ENCODE measurements at places on chromosomes 5 and 9. TPM values are rescaled to one million over a fixed set of nuclear protein-coding genes. Genes with fewer than 3 reads are reported as not detected.

DNA sequence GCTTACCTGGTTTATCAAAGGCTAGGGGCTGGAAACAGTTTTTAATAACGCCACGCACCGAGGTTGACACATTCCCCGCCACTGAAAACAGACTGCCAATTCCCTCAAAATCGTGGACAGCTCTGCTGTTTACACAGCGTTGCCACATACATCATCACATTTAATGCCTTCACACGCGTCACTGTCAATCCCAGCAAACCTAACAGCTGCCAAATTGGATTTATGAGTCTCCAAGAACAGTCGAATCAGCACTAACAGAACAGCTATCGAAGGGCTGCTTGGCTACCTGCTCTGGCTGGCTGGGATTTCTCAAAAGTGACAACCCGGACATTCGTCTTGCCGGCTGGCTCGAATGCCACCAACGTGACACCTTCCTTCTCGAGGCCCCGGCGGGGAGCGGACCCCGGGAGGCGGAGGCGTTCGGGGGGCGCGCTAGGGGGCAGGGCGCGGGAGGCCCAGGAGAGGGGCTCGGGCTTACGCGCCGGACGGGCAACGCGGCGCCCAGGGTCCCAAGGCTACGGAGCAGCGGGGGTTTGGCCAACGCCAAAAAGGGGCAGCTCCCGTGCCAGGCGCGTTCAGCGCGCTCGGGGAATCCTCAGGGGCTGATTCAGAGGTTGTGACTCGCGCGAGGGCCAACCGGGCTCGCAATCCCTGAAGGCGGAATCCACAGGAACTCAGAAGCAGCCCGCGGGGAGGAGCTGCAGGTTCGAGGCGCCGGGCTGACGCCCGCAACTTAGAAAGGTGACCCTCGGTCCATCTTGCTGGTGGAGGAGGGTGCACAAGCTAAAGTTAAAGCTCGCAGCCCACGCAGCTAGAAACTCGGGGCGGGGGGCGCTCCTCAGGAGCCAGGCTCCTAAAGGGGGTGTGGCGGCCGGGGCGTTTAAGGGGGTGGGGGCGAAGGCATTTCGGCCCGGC is 1.2 kb downstream of the CDC14B start:
- DNase-seq, result peak; percentile 45

DNA sequence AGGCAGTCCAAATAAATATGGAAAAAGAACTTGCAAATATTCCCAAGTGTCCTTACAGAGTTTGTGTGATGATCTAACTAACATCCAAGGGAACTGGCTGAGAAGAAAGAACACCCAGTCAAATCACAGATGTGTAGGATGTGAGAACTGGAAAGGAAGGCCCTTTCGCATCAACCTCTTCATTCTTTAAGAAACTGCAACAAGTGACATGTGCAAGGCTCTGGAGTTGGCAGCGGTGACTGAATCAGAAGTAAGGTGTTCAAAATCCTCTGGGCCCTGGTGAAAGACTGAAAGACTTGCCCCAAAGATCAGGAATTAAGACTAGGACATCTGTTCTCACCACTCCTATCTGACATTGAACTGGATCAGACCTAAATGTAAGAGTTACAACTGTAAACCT is 88.7 kb downstream of the RAPGEF1 start:
- no peak for DNase-seq

PCDHGB6 gene
- total RNA-seq, result 1.9 TPM

- DNase-seq, result no peak
Observed at GRCh38 chr9:110580850-110581249, 1.3 kb upstream of the SVEP1 start.

- DNase-seq, result peak; percentile 22
Observed at GRCh38 chr9:98109052-98109451, 10.0 kb downstream of the TRIM14 start.

- DNase-seq, result no peak
Observed at GRCh38 chr9:112032743-112033142, 136.1 kb downstream of the UGCG start.

GAS1 gene
- 1.8 TPM for total RNA-seq

- DNase-seq, result no peak
Observed at GRCh38 chr5:19241690-19242089, 746.3 kb downstream of the CDH18 start.

CFAP90 gene
- not detected for total RNA-seq

DNA sequence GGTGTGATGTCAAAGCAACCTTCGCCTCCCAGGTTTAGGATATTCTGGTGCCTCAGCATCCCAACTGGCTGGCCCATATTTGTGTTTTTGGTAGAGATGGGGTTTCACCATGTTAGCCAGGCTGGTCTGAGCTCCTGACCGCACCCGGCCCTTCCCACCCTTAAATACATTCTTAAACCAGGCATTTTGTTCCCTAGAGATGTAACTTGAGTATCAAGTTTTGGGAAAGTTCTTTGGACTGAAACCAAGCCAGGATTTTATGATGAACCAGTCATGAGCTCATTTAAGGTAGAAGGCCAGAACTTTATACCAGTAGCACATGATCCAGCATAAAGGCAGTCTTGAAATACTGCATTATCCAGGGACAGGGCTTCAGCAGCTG is 3.5 kb downstream of the RPL7A start:
- DNase-seq, result no peak

GRCh38 chr5:54872810-54873209 is 112.6 kb downstream of the ESM1 start:
- no peak for DNase-seq

DNA sequence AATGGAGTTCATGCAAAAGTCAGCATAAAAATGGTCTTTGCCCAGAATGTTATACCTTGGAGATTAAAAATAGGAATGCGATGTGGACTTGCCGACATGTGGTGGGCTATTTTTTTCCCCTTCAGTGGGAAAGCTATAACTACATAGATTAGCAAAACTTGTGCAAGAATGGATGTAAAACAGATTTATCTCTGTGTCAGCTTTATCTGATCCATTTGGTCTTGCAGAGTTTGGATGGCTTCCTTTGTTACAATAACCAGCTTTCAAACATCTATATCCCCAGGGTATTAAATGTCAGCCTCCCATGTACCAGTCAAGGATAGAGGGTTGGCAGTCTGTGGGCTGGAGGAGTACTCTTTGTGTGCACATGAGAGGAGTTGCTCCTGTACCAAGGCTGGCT is 284.9 kb downstream of the TMEM38B start:
- no peak for DNase-seq

DNA sequence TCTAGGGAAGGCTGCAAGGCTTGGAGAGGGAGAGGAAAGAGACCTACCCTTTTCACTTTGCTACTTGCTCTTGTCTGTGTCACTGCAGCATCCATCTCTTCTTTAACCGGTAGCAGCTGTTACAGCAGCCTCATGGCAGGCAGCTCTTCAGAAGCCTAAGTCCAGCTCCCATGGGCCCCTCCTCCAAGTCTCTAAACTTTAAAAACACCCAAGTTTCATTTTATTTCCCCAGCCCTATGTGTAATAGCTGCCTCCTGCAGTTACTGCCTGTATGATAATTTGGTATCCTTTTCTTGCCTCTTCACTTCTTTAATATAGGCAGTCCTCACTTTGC is 313.1 kb upstream of the PIK3R1 start:
- no peak for DNase-seq

GRCh38 chr5:154802050-154802449 is 46.9 kb downstream of the LARP1 start:
- no peak for DNase-seq

C9orf50 gene
- not detected for total RNA-seq

PCDHB15 gene
- 1.1 TPM for total RNA-seq

PALM2AKAP2 gene
- 0.98 TPM for total RNA-seq

- no peak for DNase-seq
Observed at GRCh38 chr9:74493512-74493911, 3.6 kb upstream of the RORB start.

DNA sequence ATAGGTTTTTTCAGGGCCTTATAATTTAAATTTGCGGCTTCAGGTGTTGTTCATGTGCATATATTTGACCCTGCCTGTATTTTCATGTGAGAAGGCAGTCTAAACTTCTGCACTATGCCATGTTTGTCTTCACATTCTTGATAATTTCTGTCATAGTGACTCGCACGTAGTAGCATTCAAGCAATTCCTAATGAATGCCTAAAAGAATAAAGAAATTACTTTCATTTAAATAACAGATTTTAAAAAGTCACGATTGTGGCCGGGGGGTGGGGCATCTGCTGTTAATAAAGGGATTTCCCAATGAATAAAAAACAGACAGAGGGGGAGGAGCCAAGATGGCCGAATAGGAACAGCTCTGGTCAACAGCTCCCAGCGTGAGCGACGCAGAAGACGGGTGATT is 318.0 kb downstream of the ADAMTS6 start:
- DNase-seq, result no peak

- no peak for DNase-seq
Observed at GRCh38 chr5:113022661-113023060, 46.1 kb downstream of the DCP2 start.

PTAR1 gene
- 52.7 TPM for total RNA-seq

IL31RA gene
- not detected for total RNA-seq

- no peak for DNase-seq
Observed at GRCh38 chr9:96318921-96319565, 17.1 kb upstream of the HSD17B3 start.

ZNF366 gene
- total RNA-seq, result 1.0 TPM

DNA sequence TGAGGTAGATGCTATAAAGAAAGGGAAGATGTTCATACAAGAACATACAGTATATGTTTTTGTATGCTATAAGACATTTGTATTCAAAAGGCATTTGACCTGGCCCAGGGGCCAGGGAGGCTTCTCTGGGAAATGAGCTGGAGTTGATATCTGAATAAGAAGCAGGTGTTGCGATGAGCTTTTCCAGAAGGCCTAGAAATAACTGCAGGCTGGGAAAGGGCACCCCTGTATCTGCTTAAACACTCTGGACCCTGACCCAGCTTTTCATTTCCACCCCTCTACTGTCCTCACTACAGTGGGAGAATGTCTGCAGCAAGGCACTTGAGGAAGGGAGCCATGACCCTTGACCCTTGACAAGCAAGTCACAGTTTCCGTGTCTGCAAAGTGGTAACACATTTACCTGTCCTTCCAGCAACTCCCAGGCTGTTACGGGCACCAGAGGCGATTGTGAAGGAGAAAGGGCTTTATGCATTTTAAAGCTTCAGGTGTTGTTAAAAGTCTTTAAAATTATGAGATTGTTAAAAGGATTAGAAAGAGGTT is 88.2 kb upstream of the PANK3 start:
- DNase-seq, result peak; percentile 47

PHF24 gene
- 0.12 TPM for total RNA-seq

DNA sequence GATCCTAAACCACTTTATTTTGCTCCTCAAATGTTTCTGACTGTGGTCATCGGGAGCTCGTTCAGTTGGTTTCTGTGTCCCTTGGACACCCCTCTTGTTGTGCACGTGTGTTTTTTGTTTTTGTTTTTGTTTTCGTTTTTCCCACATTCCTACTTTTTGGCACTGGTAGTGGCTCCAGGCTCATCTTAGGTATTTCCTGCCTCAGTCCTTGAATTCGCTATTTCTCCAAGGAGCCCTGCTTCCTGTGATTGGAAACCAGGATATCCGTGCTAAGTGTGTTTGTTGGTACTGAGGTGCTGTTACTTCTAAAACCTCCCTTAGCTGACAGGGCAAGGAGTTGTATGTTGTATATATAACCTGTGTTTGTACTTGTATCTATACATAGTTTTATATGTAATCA is 5.9 kb downstream of the HMCN2 start:
- DNase-seq, result no peak

- DNase-seq, result no peak
Observed at GRCh38 chr9:125407974-125408900, 146.6 kb downstream of the GAPVD1 start.

DNA sequence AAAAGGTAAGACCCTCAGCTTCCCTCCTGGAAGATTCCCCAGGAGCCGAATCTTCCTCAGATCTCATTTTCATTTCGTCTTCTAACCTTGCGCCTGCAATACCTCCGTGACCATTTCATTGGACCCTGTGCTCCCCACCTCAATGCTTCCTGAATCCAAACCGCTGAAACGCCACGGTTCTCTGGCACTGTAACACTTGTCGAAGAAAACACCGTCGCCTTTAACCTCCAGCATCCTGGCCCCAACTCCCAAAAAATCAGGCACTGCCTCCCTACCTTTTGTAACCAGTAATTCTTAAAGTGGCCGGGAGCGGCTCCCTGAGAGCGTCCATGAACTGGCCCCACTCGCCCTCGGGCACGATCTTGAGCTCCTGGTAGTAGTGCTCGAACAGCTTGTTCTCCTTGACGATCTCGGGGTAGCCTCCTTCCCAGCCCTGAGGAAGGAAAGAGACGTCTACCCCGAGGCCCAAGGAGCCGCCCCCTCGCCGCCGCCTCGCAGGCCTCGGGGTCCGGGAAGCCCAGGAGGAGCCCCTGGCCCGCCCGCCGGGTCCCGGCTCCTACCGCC is 438 bp downstream of the NSUN2 start:
- peak; percentile 43 for DNase-seq

DNA sequence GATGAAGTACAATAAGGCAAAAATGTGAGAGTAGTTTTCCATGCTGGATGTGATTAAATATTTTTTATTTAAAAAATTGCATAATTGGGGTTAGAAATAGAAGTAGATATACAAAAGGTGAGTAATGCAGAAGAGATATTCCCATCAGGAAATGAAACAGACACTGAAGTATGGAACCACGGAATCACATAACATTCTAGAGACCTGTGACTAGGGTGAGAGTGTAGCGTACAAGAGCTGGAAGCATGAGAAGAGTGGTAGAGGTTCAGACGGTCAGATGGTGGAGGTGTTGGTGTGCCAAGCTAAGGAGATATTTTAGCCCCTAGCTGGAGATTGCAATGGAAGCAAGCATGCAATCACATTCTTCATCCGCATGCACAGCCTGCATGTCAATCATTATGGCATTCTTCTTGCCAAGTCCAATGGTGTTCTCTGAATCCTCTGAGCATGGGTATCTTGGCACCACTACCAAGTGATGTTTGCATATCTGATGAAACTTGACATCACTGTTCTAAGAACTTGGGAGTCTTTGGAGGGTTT is 587.8 kb downstream of the PSAT1 start:
- DNase-seq, result no peak

GRCh38 chr5:157971571-157972216 is 112.7 kb upstream of the CLINT1 start:
- no peak for DNase-seq

Data from left colon (tissue), 2 donors.